ENCODE measurements at places on chromosomes 2 and 18. TPM values are rescaled to one million over a fixed set of nuclear protein-coding genes. Genes with fewer than 3 reads are reported as not detected.

Gene TSPYL6
- not detected for total RNA-seq

Gene EMX1
- 1.5 TPM for total RNA-seq

Gene LAMA1
- total RNA-seq, result 164 TPM

Gene SF3B6
- 111 TPM for total RNA-seq

Gene TPRKB
- total RNA-seq, result 42.7 TPM

Gene PARD6G
- total RNA-seq, result 15.4 TPM

Gene ASPRV1
- total RNA-seq, result 0.91 TPM

Gene FAM168B
- total RNA-seq, result 83.8 TPM

Gene SH3RF3
- total RNA-seq, result 1.4 TPM

Gene GRP
- total RNA-seq, result 6.1 TPM
